ENCODE measurements at places on chromosomes 2 and 18.

DNA sequence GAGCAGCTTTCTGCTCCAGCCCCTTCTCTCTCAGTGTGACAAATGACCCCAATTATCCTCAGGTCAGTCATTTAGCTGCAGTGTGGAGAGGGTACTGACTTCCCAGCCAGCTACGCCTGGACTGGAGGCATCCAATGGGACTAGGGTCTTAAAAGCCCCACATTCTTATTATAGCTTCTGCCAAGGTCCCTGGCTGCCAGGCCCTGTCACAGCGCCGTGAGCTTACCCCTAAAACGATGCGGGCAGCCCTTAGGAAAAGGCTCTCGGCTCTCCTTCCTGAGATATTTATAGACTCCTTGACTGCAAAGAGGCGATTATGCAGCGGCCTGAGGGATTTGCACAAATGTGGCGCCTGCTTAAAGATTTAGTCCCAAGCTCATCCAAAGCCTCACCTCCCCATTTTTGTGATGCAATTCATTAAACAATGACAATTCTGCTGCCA is 69.2 kb upstream of the EDAR start:
- no peak for DNase-seq

DNA sequence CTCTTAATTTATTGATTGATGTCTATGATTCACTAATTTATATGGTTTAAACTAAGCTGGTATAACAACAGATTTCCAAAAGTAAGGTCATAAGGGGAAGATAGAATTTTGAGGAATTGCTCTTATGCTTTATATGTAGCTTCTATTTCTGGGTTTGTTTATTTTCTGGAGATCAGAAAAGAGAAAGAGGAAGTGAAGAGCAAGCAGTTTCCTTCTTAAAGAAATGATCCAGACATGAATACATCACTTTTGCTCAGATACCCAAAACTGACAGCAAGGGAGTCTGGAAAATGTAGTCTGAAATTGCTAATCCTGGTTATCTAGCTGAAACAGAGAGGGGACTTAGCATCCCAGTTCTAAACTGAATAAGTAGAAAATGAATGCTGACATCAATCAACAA is 912.5 kb upstream of the CRIM1 start:
- DNase-seq, result no peak

DNA sequence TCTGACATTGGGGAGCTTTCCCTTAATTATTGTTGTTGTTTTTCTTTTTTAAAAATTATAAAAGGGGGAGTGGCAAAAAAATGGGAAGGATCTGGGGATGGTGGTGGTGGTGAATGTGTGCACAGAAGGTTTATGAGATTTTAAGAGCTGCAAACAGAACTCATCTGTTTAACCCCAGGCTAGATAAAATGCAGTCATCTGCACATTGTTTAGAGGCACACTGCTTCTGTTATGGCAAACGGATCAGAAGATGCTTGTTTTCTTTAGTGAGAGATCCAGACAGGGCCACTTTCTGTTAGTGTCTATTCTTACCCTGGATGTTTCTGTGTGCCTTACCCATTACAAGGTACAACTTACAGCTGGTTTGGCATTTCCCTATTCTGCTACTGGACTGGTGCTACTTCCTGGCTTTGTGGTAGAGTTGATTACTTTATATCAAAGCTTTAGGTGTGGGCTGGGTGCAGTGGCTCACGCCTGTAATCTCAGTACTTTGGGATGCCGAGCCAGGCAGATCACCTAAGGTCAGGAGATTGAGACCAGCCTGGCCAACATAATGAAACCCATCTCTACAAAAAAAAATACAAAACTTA is 68.2 kb upstream of the NRP2 start:
- DNase-seq, result no peak

GRCh38 chr2:231563378-231563961 is 29.2 kb upstream of the TEX44 start:
- no peak for DNase-seq

- DNase-seq, result no peak
These were observed 189.6 kb downstream of the DNER start for GRCh38 chr2:229524799-229525198.

- no peak for DNase-seq
These were observed 4.9 kb downstream of the MAP3K2 start for GRCh38 chr2:127382831-127383230.

GRCh38 chr2:54446625-54447024 is 9.5 kb upstream of the SPTBN1 start:
- no peak for DNase-seq

- no peak for DNase-seq
These were observed 18.9 kb downstream of the FAM178B start for GRCh38 chr2:96967436-96967835.

DNA sequence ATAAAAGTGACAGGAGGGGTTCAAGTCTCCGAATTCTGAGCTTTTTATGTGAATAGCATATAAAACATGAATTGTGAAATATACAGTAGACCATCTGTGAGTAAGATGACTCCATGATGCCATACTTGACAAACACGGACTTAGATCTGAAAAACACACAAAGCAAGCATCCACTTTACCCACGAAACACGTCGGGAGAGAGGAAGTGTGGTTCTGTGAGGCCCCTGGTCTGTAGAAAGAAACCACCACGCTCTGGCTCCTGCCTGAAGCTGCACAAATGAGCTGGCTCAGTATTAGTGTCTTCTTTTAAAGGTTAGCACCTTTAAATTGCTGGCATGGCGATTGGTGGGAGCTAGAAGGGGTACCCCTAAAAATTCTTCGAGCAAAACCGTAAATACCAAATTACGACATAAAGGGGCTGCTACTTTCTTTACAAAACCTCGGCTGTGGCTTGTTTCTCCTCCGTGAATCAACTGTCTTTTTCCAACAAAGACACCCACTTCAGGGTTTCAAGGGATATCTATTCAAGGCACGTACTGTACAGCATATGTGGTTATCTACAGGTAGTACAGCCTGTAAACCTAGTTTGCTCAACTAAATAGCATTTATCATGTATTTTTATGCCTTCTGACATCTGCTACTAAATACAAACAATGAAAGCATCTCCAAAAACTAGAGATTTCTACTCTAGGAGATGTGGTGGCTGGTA is 70.9 kb downstream of the AFF3 start:
- DNase-seq, result no peak

DNA sequence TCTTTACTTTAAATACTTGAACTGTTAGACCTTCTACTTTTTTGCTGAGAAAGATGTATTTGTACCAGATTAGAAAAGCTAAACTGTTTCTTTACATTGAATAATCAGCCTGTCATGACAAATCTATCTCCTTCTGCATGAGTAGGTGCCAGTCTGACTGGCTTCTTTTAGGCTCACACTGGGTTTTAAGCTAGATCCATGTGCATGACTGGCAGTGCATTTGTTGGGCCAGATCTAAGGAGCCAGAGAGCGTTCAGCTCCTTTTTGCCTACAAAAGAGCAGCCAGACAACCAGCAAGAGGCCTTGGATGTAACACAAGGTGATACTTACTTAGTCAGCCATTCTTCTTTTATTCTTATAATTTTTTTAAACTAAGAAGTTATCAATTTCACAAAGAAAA is 82.0 kb upstream of the OTX1 start:
- DNase-seq, result no peak

DNA sequence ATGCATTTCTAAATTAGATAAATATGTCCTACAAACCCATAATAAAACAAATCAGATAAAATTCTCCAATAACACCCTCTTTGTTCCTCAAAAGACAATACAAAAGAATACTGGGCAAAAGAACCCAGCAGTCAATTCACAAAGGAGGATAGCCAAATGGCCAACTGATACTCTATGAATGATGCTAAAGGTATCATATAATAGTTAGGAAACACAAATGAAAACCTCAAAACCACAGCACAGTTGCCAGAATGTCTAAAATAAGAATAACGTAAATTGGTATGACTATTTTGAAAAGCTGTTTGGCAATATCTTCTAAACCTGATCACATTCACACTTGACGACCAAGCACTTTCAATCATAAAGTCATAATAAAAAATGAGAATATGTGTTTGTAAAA is 315.4 kb downstream of the CDH7 start:
- DNase-seq, result no peak

- no peak for DNase-seq
These were observed 79.0 kb upstream of the ACAA2 start for GRCh38 chr18:49892148-49892924.

- DNase-seq, result no peak
These were observed 53.7 kb upstream of the TANC1 start for GRCh38 chr2:158914731-158915130.

DNA sequence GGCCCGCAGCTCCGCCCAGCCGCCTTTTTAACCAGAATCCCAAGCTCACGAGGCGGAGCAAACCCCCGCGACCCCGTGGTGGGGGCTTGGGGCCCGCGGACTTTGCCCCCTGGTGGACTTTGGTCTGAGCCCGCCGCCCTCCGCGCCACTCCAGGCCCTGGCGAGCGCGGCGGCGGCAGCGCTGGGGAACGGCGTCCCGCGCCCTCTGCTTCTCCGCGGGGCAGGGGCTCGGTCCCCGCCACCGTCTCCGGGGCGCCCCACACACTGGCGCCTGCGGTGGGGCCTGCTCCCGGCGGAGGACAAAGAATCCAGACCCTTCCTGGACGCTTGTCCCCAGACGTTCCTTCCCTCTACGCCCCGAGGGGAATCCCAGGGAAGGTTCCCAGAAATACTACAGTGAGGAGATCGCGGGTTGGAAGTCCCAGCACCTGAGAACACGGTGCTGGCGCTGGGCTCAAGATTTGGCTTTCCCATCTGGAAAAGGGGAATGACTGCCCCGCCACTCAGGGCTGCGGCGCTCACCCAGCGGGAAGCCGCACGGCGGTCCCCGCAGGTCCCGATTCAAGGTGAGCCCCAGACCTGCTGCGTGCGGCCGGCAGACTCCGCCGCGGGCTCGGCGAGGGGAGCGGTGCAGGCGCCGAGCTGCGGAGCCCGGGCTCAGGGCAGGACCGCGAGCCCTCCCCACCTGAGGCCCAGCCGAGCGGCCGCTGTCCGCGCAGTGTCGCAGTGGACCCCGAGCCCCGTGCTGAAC is at the start of gene HAAO:
Gene HAAO (minus strand): TSS at position 1 of the 751 bp plus-strand sequence. CDS start 47 bp downstream, outside the sequence.
- no peak for DNase-seq

DNA sequence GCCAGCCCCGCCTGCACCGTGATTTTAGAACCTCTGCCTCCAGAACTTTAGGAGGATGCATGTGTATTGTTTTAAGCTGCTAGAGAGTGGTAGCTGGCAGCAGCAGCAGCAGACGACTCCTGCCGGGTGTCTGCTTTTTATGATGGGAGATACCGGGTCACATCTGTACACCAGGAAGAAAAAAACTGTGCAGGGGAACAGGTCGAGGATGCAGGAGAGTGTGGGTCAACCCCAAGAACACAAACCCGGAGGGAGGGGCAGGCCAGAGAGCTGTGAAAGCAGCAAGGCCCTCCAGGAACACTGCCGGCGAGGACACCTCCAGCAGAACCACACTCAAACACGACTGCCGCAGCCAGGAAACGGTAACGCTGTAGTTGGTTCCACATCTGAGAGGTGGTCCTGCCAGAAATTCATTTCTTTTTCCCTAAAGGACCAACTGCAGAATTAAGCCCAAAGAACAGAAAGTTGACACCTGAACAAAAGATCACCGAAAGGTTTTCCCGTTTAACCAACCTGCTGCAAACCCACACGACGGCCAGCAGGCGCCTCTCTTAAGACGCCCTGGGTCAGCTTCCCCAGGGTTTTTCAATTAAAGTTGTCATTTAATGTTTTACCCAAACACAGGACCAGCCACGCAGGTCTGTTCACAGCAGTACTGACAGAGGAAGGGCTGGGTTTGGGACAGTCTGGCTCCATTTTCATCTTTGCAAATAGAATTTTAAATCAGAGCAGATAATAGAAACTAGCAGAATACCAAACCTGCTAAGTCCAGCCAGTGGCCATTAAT is 60.5 kb downstream of the NDUFA10 start:
- no peak for DNase-seq

GRCh38 chr2:75545922-75546321 is 14.8 kb downstream of the EVA1A start:
- DNase-seq, result no peak

DNA sequence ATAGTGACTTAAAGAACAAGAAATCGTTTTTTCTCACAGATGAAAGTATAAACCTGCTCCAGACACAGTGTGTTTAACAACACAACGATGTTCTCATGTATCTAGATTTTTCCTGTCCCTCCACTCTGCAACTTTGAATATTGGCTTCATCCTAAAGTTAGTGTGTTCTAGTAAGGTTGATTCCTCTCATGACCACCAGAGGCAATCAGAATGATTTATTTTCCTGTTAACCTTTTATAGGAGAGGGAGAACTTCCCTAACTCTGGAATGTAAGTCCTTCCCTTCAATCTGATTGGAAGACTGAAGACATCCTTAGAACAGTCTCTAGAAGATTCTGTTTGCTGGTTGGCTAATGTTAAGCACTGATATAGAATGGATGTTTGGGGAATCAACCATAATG is 41.0 kb upstream of the TAF4B start:
- no peak for DNase-seq

- peak; percentile 47 for DNase-seq
These were observed 14.8 kb downstream of the ASPRV1 start for GRCh38 chr2:69946351-69947324.

DNA sequence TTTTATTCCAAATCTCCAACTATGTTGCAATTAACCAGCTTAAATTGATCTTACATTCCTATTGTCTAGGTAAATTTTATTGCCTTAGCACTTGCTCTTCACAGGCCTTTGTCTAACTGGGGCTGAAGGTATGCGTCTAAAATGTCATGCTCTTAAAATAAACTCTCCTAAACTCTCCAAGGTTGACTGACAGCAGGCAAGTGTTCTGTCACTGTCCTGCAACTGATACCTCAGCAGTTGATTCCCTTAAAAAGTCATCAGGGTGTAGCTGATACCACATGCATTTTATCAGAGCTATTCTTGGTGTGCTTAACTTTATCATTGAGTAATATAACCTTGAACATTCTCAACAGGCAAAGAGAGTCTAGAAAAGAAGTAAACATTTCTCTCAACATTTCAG is 680 bp downstream of the TTN start:
- DNase-seq, result no peak

GRCh38 chr2:124153713-124154112 is 128.6 kb downstream of the CNTNAP5 start:
- DNase-seq, result no peak

- no peak for DNase-seq
These were observed 123.2 kb downstream of the RTP5 start for GRCh38 chr2:241992753-241993152.

DNA sequence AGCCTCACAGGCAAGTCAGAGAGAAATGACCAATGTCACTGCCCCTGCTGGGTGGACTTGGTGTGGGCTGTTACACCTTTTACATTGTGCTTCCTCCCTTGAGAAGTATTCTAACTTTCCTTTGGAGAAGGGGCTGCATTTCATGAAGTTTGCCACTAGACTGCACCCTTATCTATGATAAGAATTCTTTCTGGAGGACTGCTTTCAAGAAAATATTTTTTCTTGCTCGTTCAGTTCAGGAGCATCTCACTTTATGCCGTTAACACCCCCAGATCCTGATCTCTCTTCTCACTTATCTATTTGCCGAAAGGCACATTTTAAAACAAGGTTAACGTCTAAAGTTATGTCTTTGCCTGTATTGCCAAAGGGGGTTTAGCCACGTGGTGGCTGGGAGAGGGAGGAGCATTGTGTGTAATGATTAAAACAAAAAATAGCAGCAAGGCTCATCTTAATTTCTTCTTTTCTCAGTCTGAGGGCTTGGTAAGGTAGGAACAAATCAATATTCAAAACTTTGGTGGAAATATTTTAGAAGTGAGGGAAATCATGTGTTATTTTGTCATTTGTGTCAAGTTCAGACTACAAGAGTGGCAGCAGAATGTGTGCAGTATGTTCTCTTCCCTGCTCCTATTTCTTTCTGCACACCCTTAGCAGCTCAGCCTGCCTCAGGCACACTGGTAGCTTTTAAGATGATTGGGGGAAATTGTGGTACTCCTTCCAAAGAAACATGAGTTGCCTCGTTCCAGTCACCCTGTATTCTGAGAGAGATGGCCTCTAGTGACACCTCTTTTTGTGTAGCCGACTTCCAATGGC is 1.6 kb upstream of the IGFBP5 start:
- DNase-seq, result no peak

GRCh38 chr18:55054021-55054990 is 95.0 kb upstream of the CCDC68 start:
- DNase-seq, result no peak
